Stimulated activated CD8-positive, alpha-beta memory T cell treated with anti-CD3 and anti-CD28 coated beads, Interleukin-4, amount 100 ng/mL, for 1 hour (primary cell): ENCODE measurements at places on chromosomes 5 and 9.

GRCh38 chr9:23790351-23791260 is 35.4 kb downstream of the ELAVL2 start:
- DNase-seq, result no peak

DNA sequence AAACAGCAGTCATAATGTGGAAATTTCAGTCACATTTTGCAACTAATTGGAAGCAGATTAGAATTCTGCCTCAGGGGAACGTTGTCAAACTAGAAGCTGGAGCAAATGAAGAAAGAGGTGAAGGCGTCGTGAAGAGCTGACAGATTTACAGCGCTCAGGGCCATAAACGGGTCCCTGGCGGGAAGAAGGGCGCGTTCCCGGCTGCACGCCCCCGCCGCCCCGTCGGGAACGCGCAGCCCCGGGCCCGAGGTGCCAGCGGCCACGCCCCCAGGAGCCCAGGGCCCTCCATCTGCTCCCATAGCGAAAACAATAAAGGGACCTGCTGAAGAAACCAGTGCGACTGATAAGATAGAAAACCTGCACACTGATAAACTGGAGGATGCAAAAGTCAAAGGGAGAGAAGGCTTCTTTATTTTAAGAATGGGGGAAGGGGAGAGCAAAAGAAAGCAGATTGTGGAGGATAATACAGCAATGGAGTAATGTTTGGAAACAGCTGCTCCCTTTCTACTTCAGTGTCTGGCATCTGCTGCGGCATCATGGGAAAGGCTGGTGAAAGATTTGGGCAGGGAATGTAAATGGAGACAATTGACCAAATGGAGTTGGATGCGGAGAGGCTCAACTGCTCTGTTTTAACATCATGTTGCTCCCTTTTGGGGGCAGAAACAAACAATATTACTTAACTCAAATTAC is 11.1 kb downstream of the ZNF608 start:
- DNase-seq, result no peak

- DNase-seq, result no peak
Measured at GRCh38 chr5:59000211-59000610, 417.3 kb downstream of the RAB3C start.

- DNase-seq, result no peak
Measured at GRCh38 chr5:126428421-126428820, 5.2 kb downstream of the GRAMD2B start.

DNA sequence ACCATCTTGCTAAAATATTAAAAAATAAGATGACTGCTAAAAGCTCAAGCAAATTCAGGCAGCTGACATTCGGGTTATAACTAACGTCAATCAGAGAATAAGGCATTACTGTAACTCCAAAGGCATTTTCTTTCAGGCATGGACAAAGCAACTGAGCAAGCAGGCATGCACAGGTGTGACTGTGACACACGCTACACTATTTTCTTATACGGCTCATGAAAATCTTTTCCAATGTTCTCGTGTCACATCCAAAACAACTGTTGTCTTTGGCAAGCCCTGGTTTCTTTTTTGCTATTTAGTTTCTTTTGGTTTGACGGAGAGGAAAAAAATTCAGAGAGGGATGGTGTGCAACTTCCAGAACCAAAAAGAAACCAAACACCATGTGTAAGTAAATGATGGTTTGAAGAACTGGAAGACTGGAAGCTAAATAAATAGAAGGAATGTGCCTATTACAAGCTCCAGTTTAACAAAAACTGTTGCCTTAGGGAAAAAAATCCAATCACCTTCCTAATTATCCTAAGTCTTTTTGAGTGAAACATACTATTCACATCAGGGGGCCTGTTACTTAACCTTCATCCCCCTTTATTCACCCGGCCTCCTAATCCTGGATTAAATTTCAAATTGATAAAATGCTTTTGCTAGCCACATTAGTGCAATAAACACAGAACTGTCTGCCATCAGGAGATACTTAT is 277.6 kb downstream of the PSAT1 start:
- no peak for DNase-seq

- no peak for DNase-seq
Measured at GRCh38 chr5:112077180-112077579, 320.2 kb upstream of the NREP start.

DNA sequence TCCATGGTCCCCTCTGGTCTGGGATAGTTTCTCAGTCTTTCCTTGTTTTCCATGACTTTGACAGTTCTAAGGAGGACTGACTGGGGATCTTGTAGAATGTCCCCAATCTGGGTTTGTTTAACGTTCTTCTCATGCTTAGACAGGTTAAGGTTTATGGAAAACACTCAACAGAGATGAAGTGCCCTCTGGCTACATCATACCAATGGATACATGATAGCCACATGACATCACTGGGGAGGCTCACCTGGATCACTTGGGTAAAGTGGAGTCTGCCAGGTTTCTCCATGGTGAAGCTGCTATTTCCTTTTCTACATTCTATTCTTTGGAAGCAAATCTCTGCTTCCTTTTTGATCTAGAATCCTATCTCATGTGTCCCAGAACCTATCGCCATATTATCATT is 23.8 kb upstream of the ALDH1B1 start:
- no peak for DNase-seq

DNA sequence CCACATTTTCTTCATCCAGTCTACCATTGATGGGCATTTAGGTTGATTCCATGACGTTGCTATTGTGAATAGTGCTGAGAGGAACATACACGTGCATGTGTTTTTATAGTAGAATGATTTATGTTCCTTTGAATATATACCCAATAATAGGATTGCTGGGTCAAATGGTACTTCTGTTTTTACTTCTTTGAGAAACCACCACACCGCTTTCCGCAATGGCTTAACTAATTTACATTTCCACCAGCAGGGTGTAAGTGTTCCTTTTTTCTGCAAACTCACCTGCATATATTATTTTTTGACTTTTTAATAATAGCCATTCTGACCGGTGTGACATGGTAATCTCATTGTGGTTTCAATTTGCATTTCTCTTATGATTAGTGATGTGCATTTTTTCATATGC is 82.2 kb upstream of the RFX3 start:
- DNase-seq, result no peak

- no peak for DNase-seq
Measured at GRCh38 chr9:138022121-138022741, 144.6 kb downstream of the CACNA1B start.

GRCh38 chr9:14824481-14824880 is 85.7 kb downstream of the FREM1 start:
- DNase-seq, result no peak

- DNase-seq, result no peak
Measured at GRCh38 chr5:42836070-42836769, 24.5 kb upstream of the SELENOP start.

GRCh38 chr5:149618581-149619248 is 37.4 kb downstream of the ARHGEF37 start:
- DNase-seq, result no peak

DNA sequence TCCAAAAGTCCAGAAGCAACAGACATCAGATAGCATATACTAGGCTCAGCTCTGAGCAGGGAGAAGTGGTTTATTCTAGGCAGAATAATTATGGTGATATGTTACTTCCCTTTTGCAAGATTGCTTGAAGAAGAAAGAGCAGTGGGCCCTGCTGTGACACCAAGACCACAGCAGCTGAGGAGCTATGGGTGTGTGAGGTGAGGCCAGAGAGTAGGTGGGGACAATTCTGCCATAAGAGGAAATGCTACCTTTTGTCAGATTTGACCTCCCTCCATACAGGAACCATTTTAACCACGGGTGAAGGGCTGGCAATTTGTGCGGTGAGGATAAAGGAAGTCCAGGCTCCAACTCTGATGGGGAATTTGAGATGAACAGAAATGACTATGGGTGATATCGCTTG is 51.3 kb downstream of the TNFSF15 start:
- no peak for DNase-seq
